ENCODE measurements at places on chromosomes 3 and 15.

- DNase-seq, result no peak
Measured at GRCh38 chr3:16670191-16670590, 65.0 kb upstream of the DAZL start.

DNA sequence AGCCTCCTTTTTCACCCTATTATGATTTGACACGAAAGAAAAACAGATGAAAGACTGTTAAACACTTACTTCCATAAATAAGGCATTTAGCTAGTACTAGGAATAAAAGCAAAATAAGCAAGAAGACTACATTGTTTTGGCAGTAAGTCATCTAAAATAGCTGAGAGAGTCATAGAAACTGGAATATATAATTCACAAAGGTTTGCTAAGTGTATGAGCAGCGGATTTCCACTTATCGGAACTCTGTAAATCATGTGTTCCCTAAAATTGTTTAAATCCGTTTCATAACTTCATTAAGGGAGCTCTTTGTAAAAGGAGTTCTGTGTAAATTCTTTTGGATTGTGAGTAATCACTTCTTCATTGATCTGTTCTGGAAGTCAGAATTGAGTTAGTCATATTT is 202.5 kb upstream of the CBLB start:
- no peak for DNase-seq

GRCh38 chr3:73235768-73236167 is 174.3 kb downstream of the EBLN2 start:
- DNase-seq, result no peak

DNA sequence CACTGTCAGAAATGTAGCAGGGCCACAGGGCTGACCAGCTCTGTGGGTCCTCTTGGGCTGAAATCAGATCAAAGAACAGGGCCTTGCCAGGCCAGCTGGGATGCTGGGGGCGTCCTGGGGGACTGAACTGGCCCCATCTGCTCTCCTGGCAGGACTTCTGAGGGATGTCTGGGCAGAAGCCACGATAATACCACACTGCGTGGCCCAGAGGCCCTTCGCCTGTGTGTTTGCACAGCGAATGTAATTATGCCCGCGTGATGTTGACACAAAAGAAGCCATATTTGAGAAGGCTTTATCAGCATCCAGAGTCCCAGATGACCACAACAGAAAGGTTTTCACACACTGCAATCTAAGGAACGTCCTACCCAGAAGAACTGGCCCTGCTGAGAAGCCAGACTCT is 174.0 kb downstream of the RAB11A start:
- DNase-seq, result no peak

GRCh38 chr15:80887148-80887547 is 102.5 kb downstream of the MESD start:
- no peak for DNase-seq

GRCh38 chr3:45103753-45104714 is 42.1 kb downstream of the CDCP1 start:
- no peak for DNase-seq

GRCh38 chr15:31129769-31130303 is 28.3 kb upstream of the TRPM1 start:
- no peak for DNase-seq

GRCh38 chr15:75192307-75192706 is 9.4 kb upstream of the C15orf39 start:
- DNase-seq, result no peak

GRCh38 chr3:150635076-150635475 is 32.0 kb downstream of the SELENOT start:
- peak; percentile 6 for DNase-seq

DNA sequence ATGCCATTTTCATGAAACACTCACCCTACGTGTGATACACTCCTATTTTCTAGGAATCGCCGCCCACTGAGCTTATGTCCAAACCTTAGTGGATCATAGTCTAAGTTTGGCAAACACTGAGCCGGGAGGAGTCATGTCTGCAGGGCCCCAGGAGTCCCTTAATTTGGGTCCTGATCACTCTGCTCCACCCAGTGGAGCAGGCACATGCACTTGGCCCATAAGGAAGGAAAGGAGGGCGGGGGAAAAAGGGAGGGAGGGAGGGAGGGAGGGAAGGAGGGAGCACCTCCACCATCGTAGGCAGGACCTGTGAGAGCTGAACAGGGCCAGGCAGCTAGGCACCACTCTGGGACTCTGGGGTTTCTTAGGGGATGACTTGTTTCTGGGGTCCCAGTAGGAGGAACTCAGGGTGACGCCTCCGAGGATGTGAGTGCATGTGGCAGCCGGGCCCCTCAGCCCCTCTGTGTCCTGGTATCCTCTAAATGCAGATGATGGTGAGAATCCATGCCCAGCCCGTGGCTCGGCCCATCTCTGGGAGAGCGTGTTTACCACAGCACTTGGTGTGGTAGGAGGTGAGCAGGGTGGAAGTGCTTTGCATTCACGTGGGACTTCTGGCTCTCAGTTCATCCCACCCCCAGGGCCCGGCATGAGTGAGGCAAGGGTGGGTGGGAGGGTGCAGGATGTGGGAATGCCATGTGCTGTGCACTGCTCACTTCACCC is 109.4 kb downstream of the KLF13 start:
- DNase-seq, result peak; percentile 29
